ENCODE measurements at places on chromosomes 2 and 18.

DNA sequence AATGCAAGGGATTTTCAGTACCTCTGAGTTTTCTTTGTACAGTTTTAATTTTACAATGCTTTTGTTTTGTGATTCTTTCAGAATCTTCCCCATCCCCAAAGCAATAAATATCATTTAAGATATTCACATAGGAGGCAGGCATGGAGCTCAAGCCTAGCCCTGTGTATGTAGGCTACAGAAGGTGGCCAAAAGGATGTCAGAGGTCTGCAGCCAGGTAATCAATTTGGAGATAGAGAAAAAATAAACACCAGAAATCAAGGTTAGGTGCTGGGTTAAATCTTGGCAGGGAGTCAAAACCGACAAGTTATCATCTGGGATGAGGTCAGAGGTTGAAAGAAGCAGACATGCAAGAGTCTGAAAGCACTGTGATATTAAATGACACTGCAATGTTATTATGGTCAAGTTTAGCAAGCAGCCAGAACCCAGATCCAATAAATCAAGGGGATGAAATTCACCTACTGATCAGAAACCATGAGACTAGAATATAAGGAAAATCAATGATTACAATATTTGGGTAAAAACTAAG is 45.1 kb upstream of the LRP1B start:
- ATAC-seq: no peak

DNA sequence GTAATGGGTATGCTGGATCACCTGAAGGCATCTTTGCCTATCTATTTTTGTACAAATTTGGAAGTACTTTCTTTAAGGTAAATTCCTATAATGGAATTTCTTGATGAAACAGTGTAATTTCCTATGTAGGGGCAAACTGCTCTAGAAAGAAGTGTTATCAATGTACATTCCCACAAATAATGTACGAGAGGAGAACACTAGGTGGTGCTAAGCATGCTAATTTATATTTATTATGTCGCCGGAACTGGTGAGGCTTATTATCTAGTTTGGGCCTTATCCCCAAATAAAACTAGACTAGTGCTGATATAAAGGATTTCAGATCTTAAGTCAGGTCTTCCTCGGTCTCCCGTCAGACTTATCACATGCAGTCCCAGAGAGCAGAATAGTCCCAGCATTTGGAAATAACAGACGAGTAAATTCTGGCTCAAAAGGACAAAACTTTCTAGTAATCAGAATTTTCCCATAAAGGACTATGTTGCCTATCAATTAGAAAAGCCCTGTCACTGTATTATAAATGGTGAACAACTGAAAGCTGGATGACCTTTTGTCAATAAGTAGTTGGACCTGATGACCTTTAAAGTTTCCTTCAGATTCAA is 86.9 kb upstream of the RBBP8 start:
- no peak for ATAC-seq

DNA sequence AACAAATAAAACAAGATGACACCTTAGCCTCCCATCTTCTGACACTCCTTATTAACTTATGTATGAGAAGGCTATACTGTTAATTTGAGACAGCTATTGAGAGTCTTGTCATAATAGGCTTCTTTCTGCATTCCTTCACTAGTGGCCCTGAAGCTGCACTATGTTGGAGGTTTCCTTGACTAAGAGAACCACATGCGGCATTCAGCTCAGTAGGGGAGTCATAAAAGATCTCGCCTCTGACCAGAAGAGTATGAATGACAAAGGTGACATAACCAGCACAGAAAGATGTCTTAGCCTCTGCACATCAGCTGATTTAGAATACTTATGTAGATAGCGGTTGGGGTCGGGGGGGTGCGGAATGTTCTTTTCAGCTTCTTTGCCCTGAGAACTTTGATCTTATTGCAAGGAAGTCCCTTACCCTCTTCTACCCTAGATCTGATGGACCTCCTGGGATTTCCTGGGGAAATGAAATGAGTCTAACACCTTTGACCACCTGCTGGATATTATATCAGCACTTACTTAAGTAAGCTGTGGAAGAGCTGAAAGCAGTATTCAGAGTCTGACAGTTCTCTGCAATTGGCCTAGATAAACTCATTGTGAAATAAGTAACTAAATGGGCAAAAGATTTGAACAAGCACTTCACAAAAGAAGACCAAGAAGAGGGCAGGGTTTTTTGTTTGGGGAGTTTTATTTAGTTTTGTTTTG is 24.2 kb downstream of the RBM45 start:
- no peak for ATAC-seq

DNA sequence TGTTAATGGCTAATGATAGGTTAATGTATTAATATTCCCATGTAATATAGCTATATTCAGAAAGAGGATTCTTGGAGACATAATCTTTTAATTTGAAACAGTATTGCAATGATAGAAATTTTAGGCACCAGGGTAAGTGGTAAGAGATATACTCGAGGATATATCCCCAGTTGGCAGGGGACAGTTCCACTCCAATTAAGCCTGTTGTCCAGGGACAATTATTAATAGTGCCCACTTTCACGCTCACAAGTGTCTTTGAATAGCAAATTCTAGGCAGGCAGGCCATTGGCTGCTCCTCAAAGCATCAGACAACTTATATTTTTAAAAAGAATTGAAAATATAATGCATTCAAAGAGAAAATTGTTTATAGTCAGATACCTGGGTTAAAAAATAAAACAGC is 190.7 kb downstream of the PDE11A start:
- no peak for ATAC-seq

- ATAC-seq: peak; percentile 74
Observed at GRCh38 chr2:217316743-217317142, 456.9 kb upstream of the TNP1 start.

- peak; percentile 94 for ATAC-seq
Observed at GRCh38 chr18:35835833-35836232, 136.6 kb upstream of the RMP24 start.

GRCh38 chr2:916935-917334 is 33.7 kb upstream of the SNTG2 start:
- ATAC-seq: no peak

- ATAC-seq: no peak
Observed at GRCh38 chr18:5941890-5942289, 46.6 kb upstream of the TMEM200C start.

DNA sequence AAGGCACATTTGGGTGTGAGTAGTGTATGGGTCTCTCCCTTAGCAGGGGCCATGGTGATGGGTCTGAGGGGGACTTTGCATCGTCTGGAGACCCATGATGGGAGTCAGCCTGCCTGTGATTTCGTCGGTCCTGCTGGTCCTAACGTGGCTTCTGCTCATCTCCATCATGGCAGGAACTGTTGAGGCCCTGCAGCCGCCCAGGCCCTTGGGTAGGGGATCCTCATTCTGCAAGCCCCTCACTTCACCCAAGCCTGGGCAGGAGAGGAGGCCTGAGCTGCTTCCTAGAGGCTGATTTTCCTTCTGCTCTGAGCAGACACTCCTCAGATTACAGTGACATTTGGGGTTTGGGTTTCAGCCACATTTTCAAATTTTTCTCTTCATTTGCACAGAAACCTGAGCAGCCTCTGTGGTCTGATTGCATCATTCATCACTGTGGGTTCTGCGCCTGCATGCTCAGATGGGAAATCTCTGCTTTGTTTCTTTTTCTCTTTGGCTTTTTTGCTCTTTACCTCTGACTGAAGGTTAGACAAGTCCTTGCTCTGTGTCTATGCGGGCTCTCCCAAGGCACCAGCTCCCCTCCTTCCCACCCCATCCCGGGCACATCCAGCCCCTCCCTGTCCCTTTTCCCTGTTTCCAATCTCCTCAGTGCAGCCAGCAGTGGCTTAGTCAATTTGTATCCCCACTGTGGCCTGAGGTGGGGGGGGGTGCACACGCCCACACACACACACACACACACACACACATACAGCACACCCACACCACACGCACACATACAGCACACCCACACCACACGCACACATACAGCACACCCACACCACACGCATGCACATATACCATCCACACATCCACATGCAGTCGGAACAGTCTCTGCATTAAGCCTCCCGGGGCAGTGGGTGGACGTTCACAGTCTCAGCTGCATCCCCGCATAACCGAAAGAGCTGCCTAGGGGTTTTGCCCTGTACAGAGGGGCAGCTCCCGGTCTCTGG is 305.4 kb upstream of the HS6ST1 start:
- ATAC-seq: peak; percentile 6

- ATAC-seq: peak; percentile 64
Observed at GRCh38 chr2:202831242-202832220, 40.0 kb downstream of the ICA1L start.

DNA sequence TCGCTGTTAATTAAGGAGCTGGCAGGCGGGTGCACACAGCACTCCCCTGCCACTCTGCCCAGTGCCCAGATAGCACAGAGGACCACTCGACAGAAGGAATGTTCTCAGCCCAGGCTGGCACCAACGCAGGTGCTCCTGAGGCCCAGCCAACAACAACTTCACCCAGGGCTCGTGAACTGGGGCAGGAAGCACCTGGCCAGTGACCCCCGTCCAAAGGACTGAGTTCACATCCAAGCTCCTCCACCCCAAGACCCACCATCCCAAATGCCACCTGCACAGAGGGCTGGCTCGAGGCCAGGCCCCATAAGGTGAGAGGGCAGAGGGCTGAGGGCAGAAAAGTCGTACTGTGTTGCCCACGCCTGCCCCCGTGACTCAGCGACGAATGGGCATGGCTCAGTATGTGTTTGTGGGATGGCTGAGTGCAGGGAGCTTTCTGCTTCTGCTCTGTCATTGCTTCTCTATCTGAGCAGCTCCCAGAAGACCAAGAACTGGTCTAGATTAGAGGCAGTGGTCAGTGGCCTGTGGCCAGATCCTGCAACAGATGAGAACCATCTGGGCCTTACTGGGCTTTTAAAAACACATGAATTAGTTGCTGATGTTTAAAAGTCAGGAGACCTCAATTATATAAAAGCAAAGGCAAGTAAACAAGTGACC is 68.4 kb downstream of the POLR1A start:
- ATAC-seq: no peak

DNA sequence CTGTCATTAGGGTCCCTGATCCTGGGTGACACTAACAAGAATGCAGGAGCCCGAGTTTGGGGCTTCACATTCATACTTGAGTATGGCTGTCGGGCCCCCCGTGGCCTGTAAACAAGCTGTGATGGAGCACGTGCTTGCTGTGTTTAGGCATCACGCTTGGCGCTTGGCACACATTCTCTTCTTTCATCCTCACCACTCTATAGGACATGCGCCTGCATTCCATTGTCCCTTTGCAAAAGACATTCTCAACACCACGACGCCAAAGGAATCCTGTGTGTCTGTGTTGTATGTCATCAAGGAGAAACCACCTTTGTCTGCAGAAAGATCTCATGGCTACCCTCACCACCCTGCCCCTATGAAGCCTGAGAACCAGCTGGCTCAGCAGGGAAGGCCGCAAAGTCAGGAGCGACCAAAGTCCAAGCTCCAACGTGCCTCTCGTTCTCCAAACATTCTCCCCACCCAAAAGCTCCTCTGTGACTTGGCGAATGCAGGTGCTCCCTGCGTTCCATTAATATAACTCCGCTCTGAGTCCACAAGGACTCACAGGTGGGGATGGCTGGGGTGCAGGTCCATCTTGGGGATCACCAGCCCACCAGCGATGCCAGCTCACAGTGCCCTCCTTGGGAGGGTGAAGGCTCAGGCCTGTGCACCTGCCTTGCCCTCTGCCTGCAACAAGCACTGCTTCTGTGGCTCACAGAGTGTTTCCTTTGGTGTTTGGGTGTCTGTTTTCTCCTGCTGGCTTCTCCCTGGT is 6.2 kb upstream of the PER2 start:
- ATAC-seq: no peak

- no peak for ATAC-seq
Observed at GRCh38 chr2:222483513-222484039, 59.2 kb downstream of the SGPP2 start.

DNA sequence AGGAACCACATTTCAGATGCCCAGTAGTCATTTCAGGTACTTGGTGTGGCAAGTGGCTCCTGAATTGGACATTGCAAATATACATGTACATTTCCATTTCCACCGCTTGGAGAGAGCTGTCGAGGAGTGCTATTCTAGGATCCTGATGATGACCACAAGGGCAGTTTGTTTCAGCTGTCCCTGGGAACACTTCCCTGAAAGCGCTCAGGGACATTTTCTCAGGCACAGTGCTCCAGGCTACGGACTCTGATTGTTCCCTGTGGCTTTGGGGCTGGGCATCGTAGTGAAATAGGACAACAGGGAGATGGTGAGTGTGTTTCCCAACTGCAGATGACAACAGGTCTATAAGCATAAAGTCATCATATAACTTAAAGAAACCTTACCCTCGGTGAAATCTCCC is 3.1 kb downstream of the DBI start:
- ATAC-seq: no peak

DNA sequence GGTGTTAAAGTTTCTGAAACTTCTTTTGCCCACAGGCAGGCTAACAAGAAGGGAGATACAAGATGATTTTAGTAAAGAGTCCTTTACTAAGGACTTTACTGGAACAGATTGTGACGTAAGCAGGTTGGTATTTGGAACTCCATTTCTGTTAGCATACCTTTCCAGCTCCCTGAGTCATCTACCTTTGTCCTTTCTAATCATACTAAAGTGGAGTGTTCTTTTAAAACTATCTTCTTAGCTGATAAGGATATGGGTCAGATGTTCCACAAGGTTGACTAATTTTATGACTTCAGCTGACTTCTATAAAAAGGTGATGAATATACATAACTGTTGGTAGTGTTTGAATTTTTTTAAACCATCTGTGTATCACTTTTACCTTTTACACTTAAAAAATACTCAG is 21.1 kb downstream of the UGP2 start:
- ATAC-seq: no peak

DNA sequence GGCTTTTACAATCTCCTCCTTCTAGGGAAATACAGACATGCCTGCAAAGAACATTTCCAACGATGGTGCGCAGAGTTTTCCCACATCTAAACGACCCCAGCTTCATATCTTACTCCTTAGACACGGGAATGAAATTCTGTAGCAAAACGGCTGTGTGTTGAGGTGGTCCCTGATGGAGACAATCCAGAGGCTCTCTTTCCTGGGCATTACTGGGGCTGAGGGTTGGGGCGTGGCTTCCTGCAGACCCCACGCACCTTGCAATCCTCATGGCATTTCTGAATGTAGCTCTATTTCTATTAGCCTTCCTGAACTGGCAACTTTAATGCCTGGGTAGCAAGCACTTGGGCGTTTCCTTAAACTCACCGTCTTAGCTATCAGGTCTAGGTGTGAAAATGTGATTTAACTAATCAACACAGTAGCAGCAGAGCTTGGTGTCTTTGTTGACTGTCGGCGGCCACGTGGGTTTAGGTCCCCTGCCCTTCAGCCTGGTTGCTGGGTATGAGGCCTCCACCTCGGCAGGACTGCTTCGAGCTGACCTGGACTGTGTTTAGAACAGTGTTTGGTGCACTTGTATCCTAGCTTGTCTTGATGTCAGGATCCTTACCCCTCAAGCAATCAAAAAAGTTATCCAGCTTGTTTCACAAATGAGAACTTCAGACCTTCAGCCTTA is 242.8 kb downstream of the GBX2 start:
- ATAC-seq: no peak

DNA sequence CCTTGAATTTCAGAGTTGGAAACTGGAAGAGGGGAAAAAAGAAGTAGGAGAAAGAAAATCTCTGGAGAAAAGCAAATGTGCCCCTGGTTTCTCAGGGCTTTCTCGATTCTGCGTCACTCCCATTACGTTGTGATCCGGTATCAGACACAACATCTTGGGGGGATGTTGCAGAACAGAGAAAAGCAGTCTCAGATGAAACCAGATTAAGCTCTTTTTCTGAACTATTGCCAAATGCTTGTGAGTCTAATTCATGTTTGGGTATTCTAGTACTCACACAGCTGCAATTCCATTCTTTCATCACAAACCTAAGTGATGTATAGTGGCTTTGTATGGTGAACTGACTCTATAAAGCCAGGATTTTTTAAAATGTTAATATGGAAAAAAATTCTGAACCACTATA is 233.2 kb downstream of the TCF4 start:
- no peak for ATAC-seq

Data from stimulated activated memory B cell treated with anti-CD40 and anti-IgM and Interleukin-4, amounts not matched to agents 10 μg/mL and 1 μg/mL and 100 μg/mL, for 72 hours (primary cell).